ENCODE measurements at places on chromosomes 5 and 9.

DNA sequence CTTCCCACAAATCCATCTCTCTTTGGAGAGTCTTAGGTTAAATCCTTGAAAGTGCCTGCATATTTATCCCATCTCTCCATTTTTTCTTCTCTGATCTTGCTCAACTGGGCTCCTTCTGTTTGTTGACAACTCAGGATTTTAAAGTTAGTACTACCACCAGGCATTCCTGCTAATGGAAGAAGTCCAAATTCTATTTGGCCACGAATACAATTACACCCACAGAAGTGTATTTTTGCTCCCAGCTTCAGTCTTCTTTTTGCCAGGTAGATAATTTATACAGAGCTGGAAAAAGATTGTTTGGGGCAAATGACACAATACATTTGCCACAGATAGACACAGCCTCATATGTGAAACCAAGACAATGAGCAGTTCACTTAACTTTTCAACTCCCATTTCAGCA is 74.8 kb downstream of the CETN3 start:
- DNase-seq, result no peak

DNA sequence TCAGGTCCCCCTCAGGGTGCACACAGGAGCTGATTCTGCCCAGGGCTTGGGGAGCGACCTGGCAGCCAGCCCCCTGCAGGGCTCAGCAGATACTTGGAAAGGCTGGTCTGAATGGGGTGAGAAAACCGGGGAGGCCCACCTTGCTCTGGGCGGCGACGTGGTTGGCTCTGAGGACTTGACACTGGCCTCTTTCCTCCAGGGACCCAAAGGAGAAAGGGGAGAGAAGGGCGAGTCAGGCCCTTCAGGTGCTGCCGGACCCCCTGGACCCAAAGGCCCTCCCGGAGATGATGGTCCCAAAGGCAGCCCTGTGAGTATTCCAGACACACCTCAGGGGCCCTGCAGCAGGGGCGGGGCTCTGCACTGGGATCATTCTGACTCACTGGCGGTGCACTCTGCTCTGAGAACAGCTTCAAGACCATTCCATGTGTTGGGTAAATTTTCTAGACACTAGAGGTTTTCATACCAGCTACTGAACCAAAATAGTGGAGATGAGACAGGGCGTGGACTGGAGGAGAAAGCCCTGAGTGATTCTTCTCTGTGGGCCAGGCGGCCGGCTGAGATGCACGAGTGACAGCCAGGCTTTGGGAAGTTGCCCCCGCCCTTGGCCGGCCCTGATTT is 65.9 kb upstream of the FCN2 start:
- no peak for DNase-seq

GRCh38 chr5:38994324-38994927 is 79.8 kb downstream of the RICTOR start:
- DNase-seq, result peak; percentile 86

GRCh38 chr5:132962429-132963021 is 909 bp downstream of the AFF4 start:
- peak; percentile 9 for DNase-seq

DNA sequence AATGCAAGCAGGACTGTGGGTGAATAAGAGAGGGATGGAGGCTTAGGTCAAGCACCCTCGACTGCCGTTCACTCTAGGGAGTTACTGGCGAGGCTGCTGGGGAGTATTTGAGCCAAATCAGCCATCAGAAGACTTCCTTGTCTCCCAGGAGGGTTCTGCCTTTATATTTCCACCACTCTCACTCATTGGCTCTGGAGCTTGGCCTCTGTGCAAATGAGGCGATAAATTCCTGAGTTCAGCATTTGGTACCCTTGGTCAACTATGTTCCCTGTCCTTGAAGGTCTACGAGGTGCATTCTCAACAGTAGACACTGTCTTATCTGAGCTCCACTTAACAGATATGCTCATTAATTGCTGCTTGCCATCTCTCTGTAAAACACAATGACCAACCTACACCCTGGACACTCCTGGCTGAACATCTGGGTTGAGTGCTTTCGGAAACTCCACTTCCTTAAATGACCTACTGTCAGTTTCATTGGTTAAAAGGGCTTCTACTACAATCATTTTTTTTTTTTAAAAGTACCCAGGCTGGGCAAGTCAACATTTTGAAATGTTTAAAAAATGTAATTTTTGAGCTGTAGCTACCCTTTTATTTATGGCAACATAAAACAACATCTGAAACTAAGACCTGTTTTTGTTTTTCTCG is 153.2 kb downstream of the NTRK2 start:
- DNase-seq, result no peak

Data from NCI-H1694 treated with DMSO at 0.1 percent for 48 hours (cell line).